Sigmoid colon (tissue), 7 donors: ENCODE measurements at places on chromosomes 2 and 18. TPM values are rescaled to one million over a fixed set of nuclear protein-coding genes. Genes with fewer than 3 reads are reported as not detected.
A peak's percentile ranks its signal among the peaks of the same experiment; 100 is the strongest.

GRCh38 chr2:194289712-194290346 lies 1367.2 kb upstream of the SLC39A10 start:
- no peak for DNase-seq

CDH7 gene
- not detected for total RNA-seq

SKA1 gene
- total RNA-seq = not detected

DNA sequence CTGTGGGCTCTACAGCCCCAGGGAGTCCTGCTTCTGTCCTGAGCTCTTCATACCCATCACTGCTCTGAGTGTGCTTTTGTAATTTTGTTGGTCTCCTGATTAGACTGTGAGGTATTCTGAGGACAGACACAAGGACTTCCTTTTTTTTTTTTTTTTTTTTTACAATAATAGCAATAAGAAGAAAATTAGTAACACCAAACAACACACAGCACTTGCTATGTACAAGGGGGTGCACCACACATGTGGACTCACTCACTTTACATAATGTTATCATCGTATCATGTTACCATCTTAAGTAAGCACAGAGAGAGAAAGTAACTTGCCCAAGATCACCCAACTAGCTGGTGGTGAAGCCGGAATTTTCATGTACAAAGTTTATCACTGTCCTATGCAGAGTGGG lies 34.6 kb downstream of the MBP start:
- DNase-seq = no peak

DNA sequence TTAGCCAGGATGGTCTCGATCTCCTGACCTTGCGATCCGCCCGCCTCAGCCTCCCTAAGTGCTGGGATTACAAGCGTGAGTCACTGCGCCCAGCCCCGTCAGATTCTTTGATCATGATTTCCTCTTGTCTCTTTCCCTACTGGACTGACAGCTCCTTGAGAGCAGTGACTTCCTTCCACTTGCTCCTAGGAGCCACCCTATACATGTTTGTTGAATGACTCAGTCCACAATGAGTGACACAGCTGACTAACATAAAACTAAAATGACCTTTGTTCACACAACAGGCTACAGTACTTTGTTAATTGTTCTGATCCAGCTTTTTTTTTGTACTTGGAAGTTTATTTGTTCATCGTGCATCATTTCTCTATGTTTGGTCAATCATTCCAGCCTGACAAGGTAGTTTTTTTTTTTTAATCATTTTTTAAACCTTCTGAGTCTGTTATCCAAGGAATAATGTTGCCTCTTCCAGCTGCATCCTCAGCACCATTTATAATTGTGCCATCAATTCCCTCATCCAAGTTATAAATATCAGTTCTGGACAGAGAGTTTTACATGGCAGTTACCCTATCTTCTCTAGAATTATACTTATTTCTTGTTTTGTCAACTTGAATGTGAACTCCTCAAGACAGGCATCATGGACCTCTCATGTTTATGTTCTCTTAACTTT lies 42.9 kb upstream of the TUBA3E start:
- no peak for DNase-seq

DNA sequence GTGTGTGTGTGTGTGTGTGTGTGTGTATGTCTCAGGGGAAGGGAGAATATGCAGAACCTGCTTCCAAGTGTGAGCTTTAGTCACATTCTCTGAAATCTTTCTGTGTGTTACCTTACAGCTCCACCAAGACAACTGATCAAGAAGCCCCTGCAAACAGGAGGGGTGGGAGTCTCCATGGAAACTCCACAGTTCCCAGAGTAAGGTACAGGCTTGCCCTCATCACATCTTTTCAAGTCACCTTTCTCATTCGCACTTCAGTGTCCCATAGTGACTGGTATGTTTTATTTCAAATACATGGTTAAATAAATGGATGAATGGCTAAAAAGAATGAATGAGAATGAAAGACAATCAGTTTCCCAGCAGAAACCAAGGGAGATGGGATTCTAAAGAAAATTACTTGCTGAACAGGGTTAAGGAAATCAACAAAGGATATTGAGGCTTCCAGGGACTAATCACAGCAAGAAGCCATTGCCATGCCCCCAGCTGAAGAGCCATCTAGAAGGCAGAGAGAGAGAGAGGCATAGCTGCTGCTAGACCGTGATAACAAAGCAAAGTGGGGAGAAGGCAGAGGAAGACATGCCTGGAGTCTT lies 987.2 kb upstream of the CELF4 start:
- DNase-seq = no peak

GRCh38 chr2:40315683-40316082 lies 136.2 kb downstream of the SLC8A1 start:
- DNase-seq = no peak

B3GNT7 gene
- 5.0 TPM for total RNA-seq

DNA sequence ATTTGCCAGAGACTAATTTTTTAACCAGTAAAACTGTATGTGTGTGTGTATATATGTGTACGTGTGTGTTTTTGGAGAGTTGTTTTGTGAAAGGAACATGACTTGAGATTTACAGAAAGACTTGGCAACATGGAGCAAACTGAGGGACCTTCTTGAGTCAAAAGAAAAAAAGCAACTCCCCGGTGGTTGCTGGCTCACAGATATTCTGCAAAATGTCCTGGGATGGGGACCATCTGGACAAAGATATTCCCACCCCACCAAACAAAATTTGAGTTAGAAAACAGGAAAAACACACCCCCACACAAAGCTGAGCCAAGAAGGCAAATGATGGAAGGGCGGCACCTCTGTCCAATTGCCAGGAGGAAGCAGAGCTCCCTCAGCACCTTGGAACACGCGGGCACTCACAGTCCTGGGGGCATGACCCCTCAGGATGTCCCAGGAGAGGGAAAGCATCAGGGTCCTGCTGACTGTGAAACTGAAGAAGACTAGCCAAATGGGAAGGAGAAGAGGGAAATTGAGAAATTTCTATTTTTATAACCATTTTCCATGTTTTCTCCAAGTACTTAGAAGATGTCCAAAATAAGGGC lies 290.2 kb upstream of the ACVR2A start:
- peak; percentile 75 for DNase-seq

GRCh38 chr18:26902291-26902690 lies 36.8 kb upstream of the AQP4 start:
- no peak for DNase-seq

GRCh38 chr18:32668956-32669355 lies 103.9 kb downstream of the KLHL14 start:
- DNase-seq = no peak

DNA sequence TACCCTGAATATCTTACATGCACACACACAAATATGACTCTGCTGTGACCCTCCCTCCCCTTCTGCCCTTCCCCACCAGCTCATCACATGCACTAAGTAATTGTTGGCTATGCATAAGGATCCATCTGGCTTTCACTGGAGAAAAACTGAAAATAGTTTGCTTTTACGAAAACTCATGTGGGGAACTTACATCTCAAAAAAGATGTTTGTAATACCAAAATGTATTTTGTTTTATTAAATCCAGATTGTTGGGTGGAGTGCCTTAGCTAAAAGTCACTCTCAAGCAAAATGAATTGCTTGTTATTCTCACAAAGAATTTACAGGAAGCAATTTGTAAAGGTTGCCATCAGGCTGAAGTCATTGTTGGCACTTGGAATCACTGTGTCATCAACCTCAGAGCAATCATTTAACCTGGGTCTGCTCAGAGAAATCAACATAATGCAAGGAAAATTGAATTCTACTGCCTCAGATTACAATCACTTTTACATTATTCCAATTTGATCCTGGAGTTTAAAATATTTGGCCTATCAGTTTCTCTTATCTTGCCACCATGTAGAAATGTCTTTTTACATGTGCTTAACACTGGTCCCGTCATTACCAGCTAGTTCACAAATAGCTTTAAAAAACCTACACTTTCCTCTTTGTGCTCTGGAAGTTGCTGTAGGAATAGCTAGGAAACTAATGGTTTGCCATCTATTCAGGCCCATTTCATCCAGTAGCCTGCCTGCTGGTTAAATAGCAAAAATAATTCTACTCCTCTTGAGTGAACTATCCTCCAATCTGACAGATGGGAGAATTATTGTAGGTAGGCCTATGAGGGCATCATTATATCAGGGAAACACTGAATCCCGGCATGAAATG lies 90.3 kb upstream of the TMEM17 start:
- DNase-seq = no peak

DNA sequence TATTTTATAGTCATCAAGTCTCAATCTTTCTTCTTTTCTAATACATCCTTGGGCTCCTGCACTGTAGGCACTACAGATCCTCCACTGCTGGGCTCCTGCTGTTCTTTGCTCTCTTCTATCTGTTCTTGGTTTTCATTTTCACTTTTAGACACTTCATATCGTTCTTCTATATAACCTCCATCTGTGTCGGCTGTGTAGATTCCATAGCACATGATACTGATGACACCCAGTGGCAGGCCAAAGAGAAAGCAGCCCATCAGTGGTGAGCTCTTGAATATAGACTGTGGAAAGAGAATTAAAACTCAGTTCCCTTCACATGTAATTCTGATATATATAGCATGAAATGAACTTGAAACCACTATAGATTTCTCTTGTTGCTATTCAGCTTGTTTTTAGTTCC lies 38.0 kb downstream of the TMX3 start:
- DNase-seq = no peak
